Progenitor cell of endocrine pancreas (in vitro differentiated cells): ENCODE measurements at places on chromosomes 16 and 17. TPM values are rescaled to one million over a fixed set of nuclear protein-coding genes. Genes with fewer than 3 reads are reported as not detected.

Gene RAB11FIP4
- 65.5 and 66.1 TPM in 2 replicates for total RNA-seq

Gene MYOCD
- total RNA-seq = 11.6 and 19.2 TPM in 2 replicates

Gene SMTNL2
- total RNA-seq = 8.3 and 8.6 TPM in 2 replicates

Gene DOC2B
- 1.2 and 1.3 TPM in 2 replicates for total RNA-seq

Gene PROCA1
- 15.2 and 16.3 TPM in 2 replicates for total RNA-seq

Gene ABCC12
- 0.36 and 1.6 TPM in 2 replicates for total RNA-seq

Gene GALR2
- total RNA-seq = 1.0 and 1.1 TPM in 2 replicates

Gene MYH2
- total RNA-seq = not detected in 2 replicates

Gene VAT1L
- 0.67 and 1.1 TPM in 2 replicates for total RNA-seq

DNA sequence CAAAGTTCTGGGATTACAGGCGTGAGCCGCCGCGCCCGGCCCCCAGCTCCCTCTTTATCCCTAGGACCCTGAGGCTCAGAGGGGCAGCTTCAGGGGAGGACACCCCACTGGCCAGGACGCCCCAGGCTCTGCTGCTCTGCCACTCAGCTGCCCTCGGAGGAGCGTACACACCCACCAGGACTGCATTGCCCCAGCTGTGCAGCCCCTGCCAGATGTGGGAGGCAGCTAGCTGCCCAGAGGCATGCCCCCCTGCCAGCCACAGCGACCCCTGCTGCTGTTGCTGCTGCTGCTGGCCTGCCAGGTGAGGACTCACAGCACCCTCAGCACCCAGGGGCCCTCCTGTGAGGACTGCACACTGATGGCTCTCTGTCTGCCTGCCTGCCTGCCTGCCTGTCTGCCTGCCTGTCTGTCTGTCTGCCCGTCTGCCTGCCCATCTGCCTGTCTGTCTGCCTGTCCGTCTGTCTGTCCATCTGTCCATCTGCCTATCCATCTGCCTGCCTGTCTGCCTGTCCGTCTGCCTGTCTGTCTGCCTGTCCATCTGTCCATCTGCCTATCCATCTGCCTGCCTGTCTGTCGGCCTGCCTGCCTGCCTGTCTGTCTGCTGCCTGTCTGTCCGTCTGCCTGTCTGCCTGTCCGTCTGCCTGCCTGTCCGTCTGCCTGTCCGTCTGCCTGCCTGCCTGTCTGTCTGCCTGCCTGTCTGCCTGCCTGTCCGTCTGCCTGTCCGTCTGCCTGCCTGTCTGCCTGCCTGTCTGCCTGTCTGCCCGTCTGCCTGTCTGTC lies 5.0 kb downstream of the GCGR start:
- H3K27me3 ChIP-seq = peaks cover 32% of the 10 kb centered on the region
- DNase-seq = no peak
- H3K36me3 ChIP-seq = no peaks in the 10 kb centered on the region
- H3K4me3 ChIP-seq = no peak overlapping the region

- no peaks in the 10 kb centered on the region for H3K4me1 ChIP-seq
- no peak for DNase-seq
- no peak overlapping the region for H3K27ac ChIP-seq
- H3K4me3 ChIP-seq = no peak overlapping the region
- H3K36me3 ChIP-seq = peaks cover 12% of the 10 kb centered on the region
Measured at GRCh38 chr17:49723423-49723822, 15.7 kb upstream of the SLC35B1 start.

- no peaks in the 10 kb centered on the region for H3K27me3 ChIP-seq
- no peak for DNase-seq
- peak overlapping the region; percentile 81 for H3K27ac ChIP-seq
- H3K4me1 ChIP-seq = peaks cover 4% of the 10 kb centered on the region
Measured at GRCh38 chr17:27343977-27344607, 50.2 kb downstream of the WSB1 start.

GRCh38 chr17:8121681-8122421 lies 2.1 kb downstream of the HES7 start:
- peaks cover 68% of the 10 kb centered on the region for H3K27me3 ChIP-seq
- peak; percentile 57 for DNase-seq
- H3K36me3 ChIP-seq = peaks cover 1% of the 10 kb centered on the region
- H3K4me3 ChIP-seq = peak overlapping the region; percentile 79
- H3K27ac ChIP-seq = no peak overlapping the region

GRCh38 chr17:57308543-57309186 lies 52.3 kb downstream of the MSI2 start:
- H3K27me3 ChIP-seq = no peaks in the 10 kb centered on the region
- DNase-seq = no peak
- H3K36me3 ChIP-seq = peaks cover 2% of the 10 kb centered on the region

DNA sequence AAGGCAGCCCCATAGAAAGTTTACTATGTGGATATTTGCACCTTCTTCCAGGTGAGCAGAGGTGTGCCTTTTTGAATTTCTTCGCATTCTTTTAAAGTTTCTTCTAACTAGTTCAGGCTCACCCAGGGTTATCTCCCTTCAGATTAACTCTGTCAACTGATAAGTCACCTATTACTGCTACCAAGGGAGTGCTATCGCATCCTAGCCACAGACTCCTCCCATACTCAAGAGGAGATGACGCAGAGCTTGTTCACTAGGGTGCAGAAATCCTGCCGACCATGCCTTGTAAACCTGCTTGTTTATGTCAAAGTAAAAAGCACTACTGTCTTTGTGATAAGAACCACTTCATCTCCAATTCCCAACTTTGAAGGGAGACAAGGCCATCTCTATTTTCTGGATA lies 390.1 kb downstream of the RBFOX1 start:
- peak overlapping the region; percentile 31 for H3K27ac ChIP-seq
- peak overlapping the region; percentile 5 for H3K4me3 ChIP-seq
- DNase-seq = no peak
- H3K27me3 ChIP-seq = peaks cover 9% of the 10 kb centered on the region
- H3K36me3 ChIP-seq = no peaks in the 10 kb centered on the region

- DNase-seq = no peak
- H3K4me1 ChIP-seq = peaks cover 23% of the 10 kb centered on the region
- H3K27me3 ChIP-seq = no peaks in the 10 kb centered on the region
- no peak overlapping the region for H3K4me3 ChIP-seq
- peaks cover 14% of the 10 kb centered on the region for H3K36me3 ChIP-seq
Measured at GRCh38 chr16:49643429-49644144, 212.3 kb downstream of the ZNF423 start.
